ENCODE measurements at places on chromosomes 2 and 18.

DNA sequence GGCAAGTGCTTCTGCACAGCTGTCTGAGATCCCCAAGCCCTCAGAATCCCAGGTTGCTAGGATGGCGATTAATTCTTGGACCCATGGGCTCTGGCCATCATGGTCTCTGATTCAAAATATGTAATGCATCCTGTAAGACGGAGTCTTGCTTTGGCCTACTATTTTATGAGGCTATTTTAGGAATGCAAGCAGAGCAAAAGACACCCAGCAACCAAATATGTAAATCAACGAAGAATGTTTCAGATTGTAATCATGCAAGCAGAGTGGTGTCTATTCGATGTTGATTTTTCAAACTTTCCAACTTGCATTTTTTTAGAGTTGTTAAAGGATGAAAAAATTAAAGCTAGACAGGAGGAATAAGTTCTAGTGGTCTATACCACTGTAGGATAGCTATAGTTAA lies 154.8 kb downstream of the COL6A3 start:
- DNase-seq, result no peak

DNA sequence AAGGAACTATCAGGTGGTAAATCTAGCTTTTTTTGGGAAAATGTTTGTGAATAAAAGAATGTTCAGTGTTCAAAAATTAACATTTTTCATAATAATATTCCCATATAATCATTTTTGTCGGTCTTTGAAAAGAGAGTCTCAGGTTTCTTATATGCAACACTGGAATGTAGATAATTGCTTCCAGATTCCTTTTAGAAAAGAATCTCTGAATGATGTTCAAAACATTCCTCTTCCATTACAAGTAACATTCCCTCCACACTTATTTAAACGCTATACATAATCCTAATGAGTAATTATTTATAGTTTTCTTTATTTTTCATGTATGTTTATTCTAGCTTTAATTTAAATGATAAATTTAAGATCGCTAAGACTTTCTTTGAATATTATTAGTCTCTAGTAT lies 7.0 kb downstream of the ZSWIM2 start:
- no peak for DNase-seq

- no peak for DNase-seq
These were observed 1.3 kb upstream of the FHL2 start for GRCh38 chr2:105400138-105400540.

- DNase-seq, result no peak
These were observed 39.6 kb upstream of the SERPINE2 start for GRCh38 chr2:224078656-224079055.

GRCh38 chr2:16664809-16665747 lies 556 bp downstream of the CYRIA start:
- DNase-seq, result no peak

GRCh38 chr2:239197146-239197545 lies 203.7 kb downstream of the HDAC4 start:
- DNase-seq, result no peak

GRCh38 chr2:84865181-84865783 lies 15.6 kb downstream of the TRABD2A start:
- DNase-seq, result no peak

DNA sequence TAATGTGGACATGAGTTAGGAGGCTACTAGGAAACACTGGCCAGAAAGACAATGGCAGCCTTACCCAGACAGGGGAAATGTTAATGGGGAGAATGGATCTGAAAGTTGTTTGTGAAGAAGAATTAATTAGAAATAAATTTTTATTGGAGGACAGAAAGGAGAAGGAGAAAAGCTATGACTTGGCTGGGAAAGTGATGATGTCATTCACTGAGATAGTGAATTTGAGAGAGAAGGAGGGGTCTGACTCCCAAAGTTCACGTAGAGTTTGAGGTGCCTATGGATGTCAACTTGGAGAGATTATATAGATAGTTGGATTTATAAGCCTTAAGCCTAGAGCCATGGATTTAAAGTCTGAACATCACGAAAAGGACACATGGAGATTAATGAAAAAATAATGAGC lies 144.6 kb upstream of the ZNF521 start:
- no peak for DNase-seq

DNA sequence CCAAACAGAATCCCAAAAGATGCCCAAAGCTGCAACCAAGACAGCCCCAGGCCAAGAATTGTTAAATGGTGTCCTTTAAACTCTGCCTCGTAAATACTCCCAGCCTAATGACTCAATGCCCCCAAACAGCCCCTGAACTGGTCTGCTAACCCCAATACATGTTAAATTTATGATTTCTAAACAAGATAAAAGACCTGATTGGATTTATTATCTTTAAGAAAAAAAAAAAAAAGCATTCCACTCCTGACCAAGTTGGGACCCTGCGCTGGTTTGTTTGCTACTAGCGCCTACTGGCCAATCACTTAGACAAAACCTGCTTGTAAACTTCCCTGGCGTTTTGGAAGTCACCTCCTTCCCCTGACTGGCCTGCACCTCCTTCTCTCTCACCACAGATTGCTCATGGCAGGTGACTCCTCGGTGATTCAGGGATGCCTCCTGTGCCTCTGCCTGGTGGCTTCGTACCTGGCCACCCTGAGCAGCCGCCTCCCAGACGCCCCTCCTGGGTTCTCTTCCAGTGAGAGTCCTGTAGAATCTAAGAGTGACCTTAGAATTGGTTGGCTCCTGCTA lies 121.3 kb downstream of the BCL11A start:
- DNase-seq, result no peak

GRCh38 chr18:53254265-53254664 lies 914.3 kb downstream of the DCC start:
- no peak for DNase-seq

- no peak for DNase-seq
These were observed 326.4 kb downstream of the CYRIA start for GRCh38 chr2:16339206-16339605.

GRCh38 chr2:186918495-186918894 lies 69.5 kb upstream of the ZSWIM2 start:
- DNase-seq, result no peak

- no peak for DNase-seq
These were observed 31.4 kb downstream of the COLEC11 start for GRCh38 chr2:3626118-3626811.

GRCh38 chr18:79953971-79954651 lies 2.7 kb upstream of the SLC66A2 start:
- no peak for DNase-seq
